Stimulated activated CD4-positive, alpha-beta T cell treated with anti-CD3 and anti-CD28 coated beads, Interleukin-1b, Interleukin-23, amount 100 ng/mL, for 1 hour (primary cell): ENCODE measurements at places on chromosomes 1 and 21.

DNA sequence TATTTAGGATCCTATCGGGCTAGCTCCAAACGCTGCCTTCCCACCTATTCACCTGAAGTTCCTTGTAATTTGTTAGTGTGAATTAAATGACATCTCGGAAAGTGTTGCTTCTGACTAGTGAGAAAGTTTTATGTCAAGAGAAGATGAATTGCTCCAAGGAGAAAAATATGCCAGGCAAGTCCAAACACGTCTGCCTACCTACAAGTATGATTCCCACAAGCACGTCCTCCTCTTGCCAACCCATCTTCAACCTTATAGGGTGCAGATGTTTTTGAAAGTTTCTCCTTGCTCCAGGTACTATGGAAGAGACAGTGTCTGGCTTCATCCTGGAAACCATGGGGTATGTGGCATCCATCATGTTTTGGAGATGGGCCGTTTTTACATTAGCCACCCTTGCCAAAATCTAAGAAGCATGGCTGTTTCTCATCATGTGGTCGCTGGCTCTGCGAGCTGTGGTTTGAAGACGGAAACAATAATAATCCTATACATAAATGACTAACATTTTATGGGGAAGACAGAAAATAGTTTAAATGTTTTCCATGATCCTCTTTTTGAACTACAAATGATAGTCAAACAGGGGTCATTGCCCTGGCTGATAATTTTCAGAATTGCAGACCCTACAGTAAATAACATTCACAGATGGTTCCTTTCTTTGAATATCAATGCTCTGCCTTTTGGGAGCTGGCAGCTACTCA, 505.8 kb downstream of the SMYD3 start:
- no peak for DNase-seq

GRCh38 chr1:205494115-205494514, 10.4 kb upstream of the CDK18 start:
- DNase-seq = no peak

DNA sequence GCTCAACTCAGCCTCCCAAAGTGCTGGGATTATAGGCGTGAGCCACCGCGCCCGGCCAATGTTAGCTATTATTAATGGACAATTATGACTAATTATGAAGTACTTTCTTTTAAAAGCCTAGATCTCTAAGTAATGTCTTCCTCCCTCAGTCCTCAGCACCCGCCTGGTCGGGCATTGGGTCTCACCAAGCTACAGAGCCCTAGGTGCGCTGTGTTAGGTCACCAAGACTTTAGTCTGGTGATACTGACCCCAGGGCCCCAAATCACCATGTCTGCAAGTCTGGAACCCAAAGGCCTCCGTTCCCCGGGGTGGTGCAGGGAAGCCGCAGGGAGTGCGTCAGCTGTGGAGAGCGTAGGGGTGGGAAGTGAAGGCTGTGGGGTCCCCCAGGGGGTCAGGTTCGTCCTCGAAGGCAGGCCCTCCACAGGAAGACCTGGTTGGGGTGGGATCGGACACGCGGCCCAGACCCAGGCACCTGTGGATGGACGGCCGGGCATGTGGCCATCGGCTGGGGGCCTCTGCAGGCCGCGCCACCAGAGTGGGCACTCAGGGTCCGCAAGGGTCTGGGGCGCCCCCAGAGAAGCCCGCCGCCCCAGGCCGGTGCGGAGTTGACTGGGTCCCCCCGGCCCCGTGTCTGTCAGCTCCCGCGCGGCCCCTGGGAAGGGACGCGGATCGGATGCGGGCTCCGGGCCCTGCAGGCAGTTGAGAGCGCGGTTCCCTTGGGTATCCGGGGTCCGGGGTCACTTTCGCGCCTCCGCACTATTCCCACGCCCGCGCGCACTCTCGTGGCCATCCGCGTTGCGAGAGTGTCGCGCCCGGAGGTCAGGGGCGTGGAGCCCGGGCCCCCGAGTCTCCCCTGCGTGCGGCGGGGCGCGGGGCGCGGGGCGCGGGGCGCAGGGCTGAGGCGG, 710 bp upstream of the PDXK start:
- DNase-seq = no peak

- DNase-seq = no peak
These were observed 31.5 kb downstream of the HLCS start for GRCh38 chr21:36934864-36935420.

DNA sequence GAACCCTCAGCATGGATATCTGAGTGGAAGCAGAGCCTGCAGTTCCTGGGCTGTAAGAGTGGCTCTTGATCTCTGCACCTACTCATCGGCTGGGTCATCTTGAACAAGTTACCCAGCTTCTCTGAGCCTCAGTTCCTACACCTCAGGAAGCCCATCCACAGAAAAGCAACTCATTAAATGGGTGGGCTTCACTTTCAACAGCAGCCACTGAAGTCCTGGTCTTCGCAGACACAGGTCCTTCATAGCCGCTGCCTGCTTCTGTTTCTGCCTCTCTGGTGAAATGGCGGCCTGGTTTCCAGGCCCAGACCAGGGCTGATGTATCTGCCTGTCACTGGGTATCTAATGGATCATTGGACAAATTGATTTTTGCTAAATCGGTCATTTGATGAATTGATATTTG, 571.4 kb downstream of the PTPRU start:
- DNase-seq = no peak

GRCh38 chr1:66300280-66300971, 233.5 kb upstream of the SGIP1 start:
- no peak for DNase-seq

DNA sequence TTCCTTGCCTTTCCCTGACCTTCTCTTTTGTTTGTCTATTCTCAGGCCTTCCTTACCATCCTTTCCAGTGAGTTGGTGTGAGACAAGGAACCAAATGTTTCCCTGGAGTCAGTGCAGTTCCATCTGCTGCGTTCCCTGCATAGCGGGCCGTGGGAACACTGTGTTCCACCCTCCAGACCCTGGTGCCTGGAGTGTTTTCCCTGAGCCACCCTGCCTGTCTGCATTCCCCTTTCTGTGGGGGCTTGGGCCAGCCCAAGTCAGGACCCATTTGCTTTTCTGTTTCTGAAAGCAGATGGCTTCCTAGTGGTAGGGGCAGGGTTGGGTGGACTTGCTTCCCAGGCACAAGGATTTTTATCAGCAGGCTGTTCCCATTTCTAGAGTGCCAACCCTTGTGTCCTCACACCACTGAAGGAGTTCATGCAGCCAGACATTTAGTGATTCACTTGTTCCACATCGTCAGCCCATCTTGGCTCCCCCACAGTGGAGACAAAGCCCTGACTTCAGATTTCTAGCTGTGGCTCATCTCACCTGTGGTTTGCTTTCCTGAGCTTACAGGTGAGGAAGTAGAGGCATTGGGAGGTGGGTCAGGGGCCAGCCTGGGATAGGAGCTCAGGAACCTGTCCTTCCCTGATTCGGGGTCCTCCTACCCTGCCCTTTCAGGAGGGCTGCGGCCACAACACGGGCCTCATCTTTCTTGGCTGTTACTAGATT, 14.1 kb upstream of the MYOG start:
- no peak for DNase-seq

- DNase-seq = no peak
These were observed 137.3 kb downstream of the NAV1 start for GRCh38 chr1:201676197-201676596.

DNA sequence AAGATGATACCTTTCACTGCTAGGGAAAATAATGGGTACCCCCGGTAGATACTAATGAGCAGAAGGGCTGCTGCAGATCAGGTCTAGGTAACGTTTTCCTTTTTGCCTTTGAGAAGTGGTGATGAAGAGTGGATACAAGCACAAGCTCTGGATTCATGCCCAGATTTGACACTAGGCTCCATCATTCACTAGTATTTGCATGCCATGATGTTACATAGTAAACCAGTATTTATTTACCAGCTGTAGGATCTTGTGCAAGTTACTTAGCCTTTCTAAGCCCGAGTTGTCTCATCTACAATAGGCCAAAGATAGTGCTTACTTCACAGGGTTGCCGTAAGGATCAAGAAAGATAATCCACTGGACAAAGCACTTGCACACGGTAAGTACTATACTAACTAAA, 14.2 kb downstream of the PTPN14 start:
- DNase-seq = no peak

GRCh38 chr21:35234725-35235124, 185.6 kb upstream of the RUNX1 start:
- no peak for DNase-seq

DNA sequence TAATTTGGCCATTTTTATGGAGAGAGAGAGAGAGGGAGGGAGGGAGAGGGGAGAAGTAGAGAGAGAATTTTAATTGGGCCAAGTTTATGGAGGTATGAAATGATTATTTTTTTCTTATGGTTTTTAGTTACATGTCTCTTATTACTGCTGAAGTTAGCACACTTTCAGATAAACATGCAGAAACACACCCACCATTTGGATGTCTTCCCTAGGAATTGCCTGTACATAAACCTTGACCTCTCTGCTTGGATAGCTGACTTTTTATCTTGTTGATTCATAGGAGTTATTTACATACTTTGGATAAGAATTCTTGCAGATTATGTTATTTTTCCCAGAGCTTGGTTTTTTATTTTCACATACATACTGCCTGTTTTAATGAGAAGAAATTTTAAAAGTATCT, 310.2 kb upstream of the ADAMTS5 start:
- no peak for DNase-seq

GRCh38 chr1:107740579-107740978, 224.4 kb downstream of the VAV3 start:
- no peak for DNase-seq

GRCh38 chr1:243716906-243717305, 133.1 kb downstream of the AKT3 start:
- DNase-seq = no peak

DNA sequence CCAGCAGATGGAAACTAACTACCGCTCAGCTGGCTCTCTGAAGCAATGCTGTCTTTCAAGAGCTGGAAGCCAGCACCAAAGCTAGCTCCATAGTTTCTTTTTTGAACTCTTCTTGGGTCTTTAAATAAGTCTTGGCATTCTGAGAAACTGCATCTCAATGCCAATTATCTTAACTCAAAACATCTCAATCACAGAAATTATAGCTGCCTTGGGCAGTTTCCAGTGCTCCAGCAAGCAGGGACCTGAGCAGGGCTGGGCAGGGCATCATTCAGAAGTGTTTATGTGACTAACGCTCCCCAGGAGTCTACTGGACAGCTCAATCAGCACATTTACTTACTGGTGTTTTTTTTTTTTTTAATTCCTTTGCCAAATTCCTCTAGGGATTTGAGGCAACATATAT, 18.3 kb upstream of the PADI4 start:
- DNase-seq = no peak

DNA sequence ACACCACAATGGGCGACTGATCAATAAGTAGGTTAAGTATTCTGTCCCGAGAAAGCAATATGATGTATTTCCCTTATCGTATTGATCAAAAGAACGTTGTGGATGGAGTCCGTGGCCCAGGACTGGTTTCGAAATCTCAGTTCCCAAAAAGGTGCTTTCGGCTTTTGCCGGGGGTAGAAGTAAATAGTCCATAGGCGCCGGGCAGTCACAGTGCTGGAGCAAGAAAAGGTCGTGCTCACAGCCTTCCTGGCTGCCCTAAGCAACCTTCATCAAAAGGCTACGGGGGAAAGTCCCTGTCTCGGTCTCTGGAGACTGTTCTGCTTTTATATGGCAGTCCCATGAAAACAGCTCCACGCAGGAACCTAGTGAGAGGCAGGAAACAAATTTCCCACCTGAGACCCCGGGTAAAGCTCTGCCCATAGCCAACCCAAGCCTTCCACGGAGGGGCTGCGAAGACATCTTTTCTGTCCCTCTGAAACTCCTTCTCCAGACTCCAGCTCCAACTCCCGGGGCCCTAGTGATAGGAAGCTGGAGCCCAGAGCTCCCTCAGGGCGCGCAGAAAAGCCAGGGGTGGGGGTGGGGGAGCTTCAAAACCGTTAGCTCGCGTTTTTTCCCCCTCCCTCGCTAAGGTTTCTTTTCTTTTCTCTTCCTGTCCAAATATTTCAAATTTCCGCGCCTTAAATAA, 7.0 kb downstream of the CDKN2C start:
- DNase-seq = no peak

GRCh38 chr1:51878616-51879336, at the start of gene NRDC:
TSS of gene NRDC (minus strand) at chr1:51878727. CDS start at chr1:51878615, 112 bp downstream.
- DNase-seq = peak; percentile 96

DNA sequence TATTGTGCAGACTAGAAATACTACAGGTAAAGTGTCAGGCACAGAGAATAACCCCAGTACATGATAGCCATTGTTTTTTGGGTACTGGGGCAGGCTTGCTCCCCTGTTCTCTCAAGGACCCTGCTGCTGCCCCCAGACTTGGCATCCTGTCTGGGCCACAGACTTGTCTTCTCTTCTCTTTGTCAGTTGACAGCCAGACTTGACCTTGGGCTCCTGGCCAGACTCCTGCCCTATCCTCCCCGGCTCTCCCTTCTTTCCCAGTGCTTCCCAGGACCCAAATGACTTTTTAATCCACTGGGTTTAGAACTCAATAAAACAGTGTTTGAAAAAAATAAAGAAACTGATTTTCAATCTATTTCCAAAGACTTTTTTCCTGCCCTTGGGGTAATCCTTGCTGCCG, 43.2 kb downstream of the ZSCAN20 start:
- no peak for DNase-seq

DNA sequence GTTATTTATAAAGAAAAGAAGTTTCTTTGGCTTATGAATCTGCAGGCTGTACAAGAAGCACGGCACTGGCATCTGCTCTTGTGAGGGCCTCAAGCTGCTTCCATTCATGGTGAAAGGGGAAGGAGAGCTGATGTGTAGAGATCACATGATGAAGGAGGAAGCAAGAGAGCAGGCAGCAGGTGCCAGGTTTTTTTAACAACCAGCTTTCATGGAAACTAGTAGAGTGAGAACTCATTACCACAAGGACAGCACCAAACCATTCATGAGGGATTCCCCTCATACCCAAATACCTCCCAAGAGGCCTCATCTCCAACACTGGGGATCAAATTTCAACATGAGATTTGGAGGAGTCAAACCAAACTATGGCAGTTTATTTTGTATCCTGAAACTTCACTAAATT, 85.8 kb upstream of the CAMK1G start:
- no peak for DNase-seq
